Mesenteric fat pad (tissue), 1 donor: ENCODE measurements at places on chromosomes 5 and 9. TPM values are rescaled to one million over a fixed set of nuclear protein-coding genes. Genes with fewer than 3 reads are reported as not detected.

Gene SAXO1
- not detected for total RNA-seq

DNA sequence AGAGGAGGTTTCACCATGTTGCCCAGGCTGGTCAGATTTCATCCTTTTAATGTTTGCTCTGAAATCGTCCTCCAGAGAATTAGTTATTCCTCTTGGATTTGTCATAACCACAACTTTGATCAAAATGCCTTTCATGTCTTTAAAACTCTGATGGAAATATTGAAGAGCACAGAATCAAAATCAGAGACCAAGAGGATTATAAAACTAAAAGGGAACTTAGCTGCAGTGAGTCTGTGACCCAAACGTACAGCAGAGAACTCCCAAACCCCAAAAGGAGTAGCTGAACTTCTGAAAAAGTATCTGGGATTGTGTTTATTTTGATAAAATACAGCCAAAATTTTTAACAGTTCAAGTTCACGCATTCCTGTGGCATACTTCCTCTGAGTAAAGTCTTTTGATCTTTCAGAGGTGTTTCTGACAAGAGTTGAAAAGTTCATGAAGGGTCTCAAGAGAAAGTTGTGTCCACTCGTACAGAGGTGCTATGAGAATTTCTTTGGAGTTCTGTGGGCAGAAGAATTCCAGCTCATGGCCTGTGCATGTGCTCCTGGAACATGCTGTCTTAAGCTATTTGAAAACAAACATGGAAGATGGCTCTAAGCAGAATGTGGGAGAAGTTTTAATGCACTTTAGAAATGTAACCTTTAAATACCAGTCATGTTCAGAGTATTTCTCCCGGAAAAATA, 124.0 kb downstream of the ESM1 start:
- DNase-seq: no peak

- DNase-seq: no peak
Measured at GRCh38 chr5:93941897-93942296, 200.5 kb upstream of the POU5F2 start.

DNA sequence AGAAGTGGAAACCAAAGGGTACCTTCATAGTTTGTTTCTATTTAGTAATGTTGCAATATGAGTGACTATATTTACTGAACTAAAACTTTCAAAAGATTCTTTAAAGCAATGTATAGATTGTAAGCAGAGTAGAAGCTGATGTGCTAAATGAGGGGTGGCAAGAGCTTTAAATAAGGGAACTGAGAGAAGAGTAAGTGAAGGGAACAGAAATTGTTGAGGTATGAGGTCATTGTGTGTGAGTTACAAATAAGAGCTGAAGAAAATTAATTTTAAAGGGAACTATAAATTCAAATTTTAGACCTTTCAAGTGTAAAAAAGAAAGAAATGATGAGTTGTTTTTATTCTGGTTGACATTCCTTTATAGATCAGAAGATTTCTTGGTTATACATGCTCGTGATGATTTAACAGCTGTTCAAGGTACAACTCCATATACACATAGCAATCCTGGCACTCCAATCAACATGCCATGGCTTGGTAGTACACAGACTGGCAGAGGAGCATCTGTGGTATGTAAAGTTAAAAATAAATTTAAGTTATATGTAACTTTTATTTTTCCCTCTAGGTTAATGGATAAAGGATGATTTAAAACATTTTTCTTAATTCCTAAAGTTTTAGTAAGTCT, 135.1 kb upstream of the TNFAIP8 start:
- DNase-seq: no peak
